ENCODE measurements at places on chromosomes 13 and 19.

- no peak for DNase-seq
Measured at GRCh38 chr19:44757735-44758505, 9.4 kb downstream of the BCL3 start.

GRCh38 chr13:51437550-51438127 lies 15.2 kb downstream of the INTS6 start:
- no peak for DNase-seq

- no peak for DNase-seq
Measured at GRCh38 chr19:1967087-1967608, 26.2 kb downstream of the CSNK1G2 start.

GRCh38 chr13:36339600-36340155 lies 6.5 kb downstream of the SPART start:
- DNase-seq: no peak

GRCh38 chr13:112796190-112796915 lies 106.5 kb downstream of the ATP11A start:
- no peak for DNase-seq

Measured in activated T-cell treated with anti-CD3 and anti-CD28 coated beads for 1 hour (primary cell).